Left ventricle myocardium inferior (tissue), 1 donor: ENCODE measurements at places on chromosomes 7 and 10. TPM values are rescaled to one million over a fixed set of nuclear protein-coding genes. Genes with fewer than 3 reads are reported as not detected.

TNPO3 gene
- 32.6 TPM for total RNA-seq

DOCK1 gene
- total RNA-seq, result 16.8 TPM

- DNase-seq, result no peak
These were observed 14.9 kb downstream of the CCL26 start for GRCh38 chr7:75756991-75757676.

DNA sequence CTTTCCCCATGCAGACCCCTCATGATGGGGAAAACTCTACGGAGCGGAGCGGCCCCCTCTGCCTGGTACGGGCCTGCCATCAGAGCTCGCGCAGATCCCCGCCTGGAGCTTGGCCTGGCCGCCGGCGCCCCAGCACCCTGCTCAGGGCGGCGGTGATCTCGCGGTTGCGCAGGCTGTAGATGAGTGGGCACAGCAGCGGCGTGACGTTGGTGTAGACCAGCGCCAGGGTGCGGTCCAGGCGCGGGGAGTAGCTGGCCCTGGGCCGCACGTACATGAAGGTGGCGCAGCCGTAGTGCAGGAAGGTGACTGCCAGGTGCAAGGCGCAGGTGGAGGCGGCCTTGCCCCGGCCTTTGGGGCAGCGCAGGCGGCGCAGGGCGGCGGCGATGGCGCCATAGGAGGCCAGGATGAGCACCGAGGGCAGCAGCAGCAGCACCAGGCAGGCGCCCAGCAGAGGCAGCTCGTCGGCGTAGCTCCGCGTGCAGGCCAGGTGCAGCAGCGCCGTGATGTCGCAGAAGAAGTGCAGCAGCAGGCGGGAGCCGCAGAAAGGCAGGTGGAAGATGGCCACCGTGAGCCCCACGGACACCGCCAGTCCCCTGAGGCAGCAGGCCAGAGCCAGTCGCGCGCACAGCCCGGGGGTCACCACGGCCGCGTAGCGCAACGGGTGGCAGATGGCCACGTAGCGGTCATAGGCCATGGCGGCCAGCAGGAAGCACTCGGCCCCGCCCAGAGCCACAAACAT is 33.4 kb downstream of the TAS2R41 start:
- DNase-seq, result no peak

GRCh38 chr7:155590215-155591018 is 44.1 kb upstream of the CNPY1 start:
- peak; percentile 44 for DNase-seq

- no peak for DNase-seq
These were observed 115.9 kb downstream of the CHCHD3 start for GRCh38 chr7:132965951-132966350.

DNA sequence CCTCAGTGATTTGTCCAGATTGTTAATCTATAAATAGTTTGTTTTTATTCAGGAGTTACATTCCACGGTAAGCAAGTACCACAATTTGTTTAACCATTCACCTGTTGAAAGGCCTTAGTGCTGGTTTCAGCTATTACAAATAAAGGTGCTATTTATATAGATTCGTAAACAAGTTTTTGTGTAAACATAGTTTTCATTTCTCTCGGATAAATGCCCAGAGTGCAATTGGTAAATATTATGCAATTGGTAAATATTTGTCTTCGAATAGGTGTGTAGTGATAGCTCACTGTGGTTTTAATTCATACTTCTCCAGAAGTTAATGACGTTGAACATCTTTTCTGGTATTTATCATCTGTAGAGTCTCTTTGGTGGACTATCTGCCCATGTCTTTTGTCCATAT is 76.4 kb upstream of the RSU1 start:
- DNase-seq, result no peak

- DNase-seq, result no peak
These were observed 60.2 kb upstream of the CAMK2B start for GRCh38 chr7:44385434-44386138.

GRCh38 chr7:66769833-66770512 is 29.4 kb downstream of the RABGEF1 start:
- DNase-seq, result no peak

KIF11 gene
- total RNA-seq, result 0.96 TPM

NUP205 gene
- total RNA-seq, result 14.3 TPM

DNA sequence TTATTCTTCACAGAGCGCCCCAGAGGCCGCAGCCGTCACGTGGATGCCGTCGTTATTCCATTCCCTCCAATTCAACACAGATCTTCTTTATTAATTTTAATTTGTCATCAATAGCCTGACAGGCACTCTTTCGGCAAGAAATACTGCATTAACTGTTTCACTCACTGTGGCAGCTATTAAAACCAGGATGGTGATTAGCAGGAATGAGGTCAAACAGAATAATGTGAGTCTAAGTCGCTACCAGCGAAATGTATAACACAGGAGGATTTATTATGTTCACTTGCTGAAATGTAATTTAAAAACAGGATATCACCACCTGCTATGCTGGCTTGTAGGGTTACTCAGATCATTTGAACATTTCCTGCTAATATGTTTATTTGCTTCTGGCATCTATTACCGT is 74.2 kb upstream of the MGMT start:
- DNase-seq, result no peak
